Transverse colon (tissue), 4 donors: ENCODE measurements at places on chromosomes 7 and 10. TPM values are rescaled to one million over a fixed set of nuclear protein-coding genes. Genes with fewer than 3 reads are reported as not detected.

DNA sequence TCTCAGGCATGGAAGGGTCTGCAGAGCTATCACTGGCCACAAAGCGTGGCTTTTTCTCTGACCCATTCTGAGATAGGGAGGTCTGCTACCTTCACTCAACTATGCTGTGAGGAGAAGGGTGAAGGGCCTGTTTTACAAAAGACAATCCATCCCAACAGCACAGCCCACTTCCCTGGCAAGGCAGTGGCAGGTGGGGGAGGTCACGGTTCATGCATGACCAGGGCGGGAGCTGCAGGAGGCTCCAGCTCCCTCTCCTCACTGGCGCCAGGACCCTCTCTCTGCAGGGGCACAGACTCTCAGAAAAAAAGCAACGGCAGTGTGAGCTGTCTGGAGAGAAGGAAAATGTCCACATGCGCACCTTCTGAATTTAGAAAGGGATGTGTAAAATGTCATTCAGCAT, 28.5 kb downstream of the GRB10 start:
- no peaks in the 10 kb centered on the region for H3K27me3 ChIP-seq
- no peak overlapping the region for H3K27ac ChIP-seq
- peaks cover 7% of the 10 kb centered on the region for H3K4me1 ChIP-seq
- H3K36me3 ChIP-seq: no peaks in the 10 kb centered on the region

DNA sequence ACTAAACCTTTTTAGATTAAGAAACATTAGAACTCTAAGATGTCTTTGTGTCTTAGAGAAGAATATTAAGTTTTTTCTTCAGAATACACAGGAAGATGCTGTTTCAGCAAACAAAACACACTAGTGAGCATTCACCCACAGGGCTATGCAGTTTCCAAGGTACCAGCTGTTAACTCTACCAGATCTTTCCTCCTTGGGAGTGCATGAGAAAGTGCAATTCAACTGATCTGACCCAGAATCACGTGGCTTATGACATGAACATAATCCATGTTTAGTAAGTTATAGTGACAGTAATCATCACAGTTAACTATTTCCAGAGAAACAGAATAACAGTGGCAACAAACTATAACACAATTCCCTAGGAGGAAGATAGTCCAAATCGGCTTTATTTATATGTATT, 270.7 kb downstream of the CACNA2D1 start:
- H3K27ac ChIP-seq: no peak overlapping the region
- no peaks in the 10 kb centered on the region for H3K27me3 ChIP-seq
- no peak overlapping the region for H3K4me3 ChIP-seq

GRCh38 chr10:6729071-6729774, 149.1 kb upstream of the PRKCQ start:
- no peaks in the 10 kb centered on the region for H3K4me1 ChIP-seq
- no peak overlapping the region for H3K27ac ChIP-seq
- H3K36me3 ChIP-seq: no peaks in the 10 kb centered on the region
- DNase-seq: no peak

GRCh38 chr10:104688251-104689042, 47.4 kb downstream of the SORCS3 start:
- H3K36me3 ChIP-seq: no peaks in the 10 kb centered on the region
- H3K27ac ChIP-seq: no peak overlapping the region
- H3K4me3 ChIP-seq: no peak overlapping the region
- H3K4me1 ChIP-seq: no peaks in the 10 kb centered on the region

DNA sequence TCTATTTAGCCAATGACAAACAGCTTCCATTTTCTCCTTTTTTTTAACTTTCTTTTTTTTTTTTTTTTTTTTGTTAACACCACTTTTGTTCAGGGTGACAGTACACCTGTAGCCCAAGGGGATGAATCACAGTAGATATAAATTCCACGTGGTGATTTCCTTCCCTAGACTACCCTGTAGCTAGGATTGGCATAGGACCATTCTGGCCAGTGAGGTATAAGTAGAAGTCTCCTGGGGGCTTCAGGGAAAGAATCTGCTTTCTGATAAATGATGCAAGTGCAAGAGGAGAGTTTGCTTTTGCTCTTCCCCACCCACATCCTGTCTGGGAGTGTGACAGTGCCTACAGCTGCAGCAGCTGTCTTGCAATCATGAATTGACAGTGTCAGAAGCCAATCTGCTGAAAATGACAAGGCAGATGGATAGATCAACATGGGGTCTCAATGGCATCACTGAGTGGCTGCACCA, 63.2 kb upstream of the TOMM7 start:
- H3K27ac ChIP-seq: no peak overlapping the region
- no peaks in the 10 kb centered on the region for H3K36me3 ChIP-seq
- H3K4me3 ChIP-seq: no peak overlapping the region
- no peak for DNase-seq

DNA sequence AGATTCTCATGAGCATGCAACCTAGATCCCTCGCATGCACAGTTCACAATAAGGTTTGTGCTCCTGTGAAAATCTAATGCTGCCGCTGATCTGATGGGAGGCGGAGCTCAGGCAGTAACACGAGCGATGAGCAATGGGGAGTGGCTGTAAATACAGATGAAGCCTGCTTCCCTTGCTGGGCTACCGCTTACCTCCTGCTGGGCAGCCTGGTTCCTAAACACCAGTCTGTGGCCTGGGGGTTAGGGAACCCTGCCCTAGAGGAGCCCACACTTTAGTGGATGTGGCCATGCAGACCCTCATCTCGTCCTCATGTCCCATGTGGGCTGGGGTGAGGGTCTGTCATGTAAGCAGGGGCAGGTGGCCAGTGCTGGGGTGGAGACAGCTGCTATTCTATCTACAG, 417.6 kb downstream of the GLRX3 start:
- no peaks in the 10 kb centered on the region for H3K4me1 ChIP-seq
- no peak overlapping the region for H3K4me3 ChIP-seq
- no peak overlapping the region for H3K27ac ChIP-seq
- no peak for DNase-seq
- no peaks in the 10 kb centered on the region for H3K27me3 ChIP-seq

DNA sequence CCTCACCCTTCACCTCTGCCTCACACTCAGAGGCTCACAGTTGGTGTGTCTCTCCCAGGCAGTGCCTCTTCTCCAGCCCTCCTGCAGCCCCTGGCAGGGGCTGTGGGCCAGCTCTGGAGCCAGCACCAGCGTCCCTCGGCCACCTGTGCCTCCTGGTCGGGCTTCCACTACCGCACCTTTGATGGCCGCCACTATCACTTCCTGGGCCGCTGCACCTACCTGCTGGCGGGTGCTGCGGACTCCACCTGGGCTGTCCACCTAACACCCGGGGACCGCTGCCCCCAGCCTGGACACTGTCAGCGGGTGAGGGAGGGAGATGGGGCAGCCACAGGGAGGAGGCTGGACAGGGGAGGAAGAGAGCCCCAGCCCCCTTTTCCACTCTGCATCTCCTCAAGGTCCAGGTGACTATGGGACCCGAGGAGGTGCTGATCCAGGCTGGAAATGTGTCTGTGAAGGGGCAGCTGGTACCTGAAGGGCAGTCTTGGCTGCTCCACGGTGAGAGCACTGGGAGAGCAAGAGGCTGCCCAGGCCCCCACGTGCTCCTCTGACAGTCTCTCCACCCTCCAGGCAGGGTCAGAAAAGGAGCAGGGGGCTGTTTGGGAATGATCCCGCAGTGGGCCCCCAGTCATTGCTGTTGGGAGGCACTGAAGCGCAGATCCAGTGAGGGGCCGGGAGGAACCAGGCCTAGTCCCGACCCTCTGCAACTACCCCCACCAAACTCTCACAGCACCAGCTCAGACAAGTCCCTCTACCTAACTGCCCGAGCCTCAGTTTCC, 4.4 kb upstream of the ZNF467 start:
- H3K36me3 ChIP-seq: no peaks in the 10 kb centered on the region
- DNase-seq: no peak
- H3K27ac ChIP-seq: no peak overlapping the region
- H3K27me3 ChIP-seq: peaks cover 18% of the 10 kb centered on the region
- no peak overlapping the region for H3K4me3 ChIP-seq

GRCh38 chr7:78543976-78544375, 745.4 kb downstream of the PHTF2 start:
- no peaks in the 10 kb centered on the region for H3K27me3 ChIP-seq
- no peak for DNase-seq
- no peak overlapping the region for H3K4me3 ChIP-seq
- H3K27ac ChIP-seq: no peak overlapping the region

DNA sequence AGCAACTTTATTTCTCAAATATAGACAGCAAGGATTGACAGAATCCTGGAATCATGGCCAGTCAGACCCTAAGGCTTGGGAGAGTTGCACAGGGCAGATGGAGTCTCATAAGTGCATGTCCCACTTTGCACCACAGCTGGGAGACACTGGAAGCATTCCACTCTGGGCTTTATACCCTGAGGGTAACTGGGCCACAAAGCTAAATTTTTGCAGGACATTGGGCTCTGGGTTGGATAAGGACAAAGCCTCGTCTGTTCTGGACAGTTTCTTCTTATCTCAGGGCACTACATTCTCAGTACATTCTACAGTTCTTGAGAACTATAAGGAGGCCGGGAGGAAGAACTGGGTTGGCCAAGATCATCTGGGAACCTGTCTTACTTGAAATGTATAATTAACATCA, 158.3 kb upstream of the IGFBP3 start:
- no peak overlapping the region for H3K27ac ChIP-seq
- no peaks in the 10 kb centered on the region for H3K27me3 ChIP-seq
- no peak overlapping the region for H3K4me3 ChIP-seq
- DNase-seq: no peak
- H3K36me3 ChIP-seq: no peaks in the 10 kb centered on the region

DNA sequence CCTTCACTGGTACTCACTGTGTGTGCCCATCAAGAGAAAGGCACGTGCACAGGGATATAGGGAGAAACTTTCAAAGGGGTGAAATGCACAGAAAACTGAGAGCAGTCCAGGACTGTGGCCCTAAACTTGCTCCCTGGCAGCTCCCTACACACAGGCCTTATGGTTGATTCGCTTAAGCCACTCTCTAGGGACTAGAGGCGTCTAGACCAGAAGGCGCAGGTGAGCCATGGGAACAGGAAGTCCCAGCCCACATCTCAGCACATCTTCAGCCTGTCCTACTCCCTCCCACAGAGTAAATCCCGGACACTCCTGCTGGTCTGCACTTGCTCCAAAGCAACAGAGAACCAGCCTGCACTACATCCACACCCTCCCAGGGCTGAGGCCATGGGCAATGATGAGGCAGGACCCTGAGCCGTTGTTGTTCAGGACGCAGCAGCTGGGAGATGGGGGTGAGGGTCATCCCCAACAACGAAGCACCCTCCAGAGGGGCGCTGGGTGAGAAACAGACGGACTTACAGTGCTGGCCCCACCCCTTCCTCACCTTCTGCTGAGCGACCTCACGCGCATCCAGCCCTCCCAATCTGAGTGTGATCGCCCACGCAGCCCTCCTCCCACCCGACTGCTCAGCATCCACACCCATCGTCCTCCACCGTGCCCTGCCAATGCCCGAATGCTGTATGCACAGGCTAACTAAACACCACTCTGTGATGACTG, 109.3 kb downstream of the TNS3 start:
- no peak overlapping the region for H3K4me3 ChIP-seq
- DNase-seq: no peak
- peak overlapping the region; percentile 79 for H3K27ac ChIP-seq
- H3K27me3 ChIP-seq: no peaks in the 10 kb centered on the region

DNA sequence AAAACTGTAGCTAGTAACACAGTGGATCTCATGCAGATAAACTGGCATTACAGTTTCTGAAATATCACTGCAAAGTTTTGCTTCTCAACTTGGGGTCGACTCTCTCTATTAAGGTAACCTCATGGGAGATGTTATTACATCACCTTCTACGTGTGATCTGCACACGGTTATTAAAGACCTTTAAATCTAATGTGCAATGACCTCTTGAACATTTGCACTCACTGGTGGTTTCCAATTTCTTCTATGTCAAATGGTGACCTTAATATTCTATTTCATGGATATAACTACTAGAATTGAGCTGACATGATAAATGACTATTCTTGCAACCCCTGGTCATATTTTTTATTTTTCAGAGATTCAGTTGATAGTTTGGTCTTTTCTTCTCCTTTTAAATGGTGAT, 191.3 kb downstream of the PPP1R3A start:
- H3K27ac ChIP-seq: no peak overlapping the region
- no peak for DNase-seq
- H3K4me1 ChIP-seq: no peaks in the 10 kb centered on the region
- no peaks in the 10 kb centered on the region for H3K36me3 ChIP-seq
- H3K4me3 ChIP-seq: no peak overlapping the region

- H3K36me3 ChIP-seq: no peaks in the 10 kb centered on the region
- peaks cover 7% of the 10 kb centered on the region for H3K4me1 ChIP-seq
- H3K27ac ChIP-seq: no peak overlapping the region
- no peak overlapping the region for H3K4me3 ChIP-seq
Observed at GRCh38 chr7:80703272-80703671, 64.8 kb downstream of the CD36 start.

DNA sequence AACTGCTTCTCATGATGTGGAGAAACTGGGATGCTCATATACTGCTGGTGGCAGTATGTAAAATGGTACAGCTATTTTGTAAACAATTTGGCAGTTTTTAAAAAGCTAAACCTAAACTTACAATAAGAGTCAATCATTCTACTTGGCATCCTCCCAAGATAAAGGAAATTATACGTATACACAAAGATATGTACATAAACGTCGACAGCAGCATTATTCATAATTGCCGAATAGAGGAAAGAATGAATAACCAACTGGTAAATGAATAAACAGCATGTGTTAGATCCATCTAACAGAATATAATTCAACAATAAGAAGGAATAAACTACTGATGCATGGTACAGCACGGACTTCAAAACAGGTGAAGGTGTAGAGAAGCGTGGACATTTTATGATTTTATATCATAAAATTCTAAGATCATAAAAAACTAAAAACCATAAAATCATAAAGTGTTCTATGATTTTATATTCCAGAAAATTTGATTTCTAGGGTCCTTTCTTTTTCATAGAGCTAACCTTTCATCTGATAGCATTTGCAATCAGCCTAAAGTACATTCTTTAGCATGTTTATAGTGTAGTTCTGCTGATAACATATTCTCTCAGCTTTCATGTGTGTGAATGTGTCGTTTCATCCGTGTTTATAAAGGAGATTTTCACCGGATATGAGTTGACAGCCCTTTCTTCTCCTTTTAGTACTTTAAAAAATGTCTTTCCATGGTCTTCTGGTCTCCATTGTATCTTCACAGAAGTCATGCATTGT, 261.5 kb downstream of the DIP2C start:
- peaks cover 12% of the 10 kb centered on the region for H3K4me1 ChIP-seq
- H3K36me3 ChIP-seq: no peaks in the 10 kb centered on the region
- no peak overlapping the region for H3K27ac ChIP-seq
- H3K4me3 ChIP-seq: no peak overlapping the region

DNA sequence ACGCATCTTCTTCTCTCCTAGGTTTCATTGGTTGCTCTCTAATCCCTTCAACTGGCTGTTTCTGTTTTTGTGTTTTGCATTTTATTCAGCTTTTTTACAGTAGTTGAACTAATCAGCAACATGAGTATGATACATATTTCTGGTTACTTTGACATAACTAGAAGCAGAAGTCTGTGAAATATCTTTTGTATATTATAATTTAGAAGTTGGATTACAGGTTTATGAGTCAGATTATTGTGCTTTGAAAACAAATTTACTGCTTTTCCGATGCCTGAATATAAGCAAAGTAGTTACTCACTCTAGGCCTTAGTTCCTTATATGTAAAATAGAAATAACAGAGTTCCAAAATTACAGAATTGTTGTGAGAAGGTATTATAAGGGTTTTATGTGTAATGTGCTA, 96.2 kb upstream of the MEOX2 start:
- H3K4me3 ChIP-seq: no peak overlapping the region
- no peak overlapping the region for H3K27ac ChIP-seq
- DNase-seq: no peak

- H3K36me3 ChIP-seq: no peaks in the 10 kb centered on the region
- no peak overlapping the region for H3K4me3 ChIP-seq
- no peak overlapping the region for H3K27ac ChIP-seq
Observed at GRCh38 chr7:115267503-115267902, 345.6 kb downstream of the MDFIC start.

The SLC16A9 gene
- total RNA-seq: 58.7 TPM

The OR6V1 gene
- not detected for total RNA-seq
